ENCODE measurements at places on chromosomes 16 and 17. TPM values are rescaled to one million over a fixed set of nuclear protein-coding genes. Genes with fewer than 3 reads are reported as not detected.

- DNase-seq: peak; percentile 84
Observed at GRCh38 chr16:31201582-31202413, 762 bp downstream of the PYCARD start.

DNA sequence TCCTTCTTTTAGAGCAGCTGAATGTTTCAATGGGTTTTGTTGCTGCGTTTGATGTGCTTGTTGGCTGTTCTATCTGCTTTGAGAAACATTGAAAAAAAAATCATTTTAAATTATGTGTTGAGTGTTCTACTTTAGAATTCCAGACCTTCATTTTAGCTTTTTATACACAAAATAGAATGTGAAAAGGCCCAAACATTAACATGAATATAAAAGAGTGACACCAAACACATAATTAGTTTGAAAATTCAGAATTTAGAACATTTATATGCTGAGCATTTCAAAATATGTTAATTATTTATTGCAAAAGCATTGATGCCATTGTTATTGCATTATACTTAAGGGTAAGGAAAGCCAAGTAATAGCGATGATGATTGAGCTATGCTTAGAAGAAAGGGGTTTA, 2.9 kb downstream of the NFAT5 start:
- no peak for DNase-seq

DNA sequence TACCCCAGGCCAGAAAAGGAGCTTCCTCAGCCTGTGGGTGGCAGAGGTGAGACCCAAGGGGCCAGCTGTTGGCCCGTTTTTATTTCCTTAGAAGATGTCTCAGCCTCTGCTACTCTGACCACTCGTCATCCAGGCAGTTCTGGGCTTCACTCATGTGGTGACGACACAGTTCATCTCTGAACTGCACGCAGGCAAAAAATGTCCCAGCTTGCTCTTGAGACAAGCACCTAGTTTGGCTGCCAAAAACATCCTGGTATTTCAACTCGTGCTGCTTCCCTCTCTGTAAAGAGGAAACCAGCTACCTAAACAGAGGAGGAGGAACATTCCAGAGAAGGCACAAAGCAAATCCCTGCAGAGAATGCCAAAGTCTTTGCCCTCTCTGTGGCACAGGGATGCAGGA, 125.7 kb downstream of the XYLT1 start:
- DNase-seq: no peak

- DNase-seq: no peak
Observed at GRCh38 chr16:57567691-57568090, 25.2 kb downstream of the ADGRG5 start.

DNA sequence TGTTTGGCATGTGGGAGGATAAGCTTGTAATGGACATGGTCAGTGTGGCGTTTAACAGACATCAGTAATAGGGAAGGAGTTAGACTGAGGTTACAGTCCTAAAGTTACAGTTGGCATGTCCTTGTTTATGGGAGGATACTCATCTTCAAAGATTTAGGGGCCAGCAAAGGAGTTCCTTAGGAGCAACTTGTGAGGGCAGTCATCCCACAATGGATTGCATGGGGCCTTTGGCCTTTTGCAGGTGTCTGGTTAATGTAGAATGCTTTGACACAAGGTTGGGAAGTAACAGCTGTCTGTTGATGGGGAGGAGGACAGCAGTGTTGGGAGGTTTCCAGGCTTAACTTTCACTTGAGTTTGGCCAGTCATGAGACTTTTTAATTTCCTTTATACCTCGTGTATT, 2.2 kb downstream of the NUBP1 start:
- no peak for DNase-seq

FLOT2 gene
- 125 TPM for total RNA-seq

CHST5 gene
- total RNA-seq: 142 TPM

DNA sequence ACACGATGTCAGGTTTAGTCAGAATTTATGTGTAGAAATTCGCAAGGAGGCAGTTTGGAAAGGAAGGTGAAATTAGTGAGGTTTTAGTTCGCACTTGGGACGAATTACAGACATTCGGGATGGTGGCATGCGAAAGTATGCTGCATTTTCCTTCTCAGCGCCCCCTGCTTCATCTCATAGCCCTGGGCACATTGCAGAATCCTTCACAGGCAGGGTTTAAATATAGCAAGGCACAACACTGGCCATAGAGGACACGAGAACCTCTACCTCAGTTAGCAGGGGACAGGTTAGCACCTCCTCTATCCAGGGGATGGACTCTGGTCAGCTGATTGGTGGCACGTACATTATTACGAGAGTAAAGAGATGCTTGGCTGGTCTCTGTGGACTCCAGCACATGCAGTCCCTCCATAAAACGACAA, 47.5 kb downstream of the MAP2K6 start:
- no peak for DNase-seq

RSKR gene
- total RNA-seq: 16.2 TPM

DNA sequence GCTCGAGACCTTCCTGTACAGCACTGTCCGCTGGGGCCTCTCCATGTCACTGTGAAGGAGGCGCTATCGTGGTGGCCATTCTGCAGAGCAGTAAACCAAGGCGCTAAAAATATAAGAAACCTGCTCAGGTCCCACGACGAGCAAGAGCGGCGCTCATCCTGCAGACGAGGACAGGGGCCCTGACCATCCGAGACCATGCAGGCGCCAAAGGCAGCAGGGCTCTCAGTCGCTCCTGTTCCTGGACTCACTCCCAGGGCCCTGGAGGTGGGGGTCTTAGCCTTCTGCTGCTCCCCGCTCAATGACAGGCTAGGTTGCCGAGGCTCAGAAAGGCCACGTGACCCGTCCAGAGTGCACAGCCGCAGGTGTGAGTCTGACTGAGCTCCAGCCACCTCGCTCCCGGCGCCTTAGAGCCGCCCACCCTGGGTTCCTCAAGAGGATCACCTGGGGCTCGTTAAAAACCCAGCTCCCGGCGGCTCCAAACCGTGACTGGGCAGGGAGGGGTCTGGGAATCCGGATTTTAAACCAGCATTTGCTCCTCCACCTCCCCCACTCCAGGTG, 509 bp upstream of the ATP2C2 start:
- DNase-seq: peak; percentile 81

ALOX15 gene
- total RNA-seq: 0.13 TPM

- no peak for DNase-seq
Observed at GRCh38 chr17:3678821-3679530, 10.4 kb downstream of the EMC6 start.

DNA sequence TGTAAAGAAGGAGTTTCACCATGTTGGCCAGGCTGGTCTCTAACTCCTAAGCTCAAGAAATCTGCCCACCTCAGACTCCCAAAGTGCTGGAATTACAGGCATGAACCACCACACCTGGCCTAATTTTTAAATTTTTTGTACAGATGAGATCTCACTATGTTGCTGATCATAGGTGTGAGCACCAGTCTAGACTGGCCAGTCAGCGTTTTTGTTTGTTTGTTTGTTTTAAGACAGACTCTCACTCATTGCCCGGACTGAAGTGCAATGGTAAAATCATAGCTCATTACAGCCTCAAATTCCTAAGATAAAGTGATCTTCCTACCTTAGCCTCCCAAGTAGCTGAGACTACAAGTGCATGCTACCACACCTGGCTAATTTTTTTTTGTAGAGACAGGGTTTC, 38.0 kb upstream of the TAOK1 start:
- no peak for DNase-seq

DNA sequence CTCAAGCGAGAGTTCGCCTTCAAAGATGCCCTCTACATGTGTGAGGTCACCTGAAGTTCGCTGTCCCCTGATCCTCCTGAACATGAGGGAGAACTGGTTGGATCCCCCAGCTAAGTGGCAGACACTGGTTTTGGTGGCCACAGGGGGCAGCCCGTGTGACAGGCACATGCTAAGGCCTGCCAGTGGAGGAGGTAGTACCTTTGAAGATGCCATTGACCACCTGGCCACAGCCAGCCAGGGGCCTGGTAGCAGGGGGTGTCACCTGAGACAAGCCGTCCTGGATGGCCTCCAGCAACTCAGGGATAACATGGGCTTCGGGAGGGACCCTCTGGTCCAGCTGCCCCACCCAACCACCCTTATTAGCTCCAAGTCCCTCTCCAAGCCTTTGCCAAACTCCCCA, 7.3 kb upstream of the ALDH3A1 start:
- peak; percentile 15 for DNase-seq

Data from colonic mucosa (tissue), 4 donors.